CD4-positive, alpha-beta memory T cell (primary cell): ENCODE measurements at places on chromosomes 1 and 21.

GRCh38 chr1:31700468-31701090 lies 3.2 kb downstream of the COL16A1 start:
- H3K27ac ChIP-seq: no peak overlapping the region
- H3K36me3 ChIP-seq: no peaks in the 10 kb centered on the region
- H3K27me3 ChIP-seq: peaks cover 5% of the 10 kb centered on the region

GRCh38 chr1:170460001-170460400 lies 72.0 kb upstream of the GORAB start:
- H3K27me3 ChIP-seq: no peaks in the 10 kb centered on the region
- H3K4me1 ChIP-seq: no peaks in the 10 kb centered on the region
- H3K36me3 ChIP-seq: no peaks in the 10 kb centered on the region
- DNase-seq: no peak
- H3K4me3 ChIP-seq: no peak overlapping the region

DNA sequence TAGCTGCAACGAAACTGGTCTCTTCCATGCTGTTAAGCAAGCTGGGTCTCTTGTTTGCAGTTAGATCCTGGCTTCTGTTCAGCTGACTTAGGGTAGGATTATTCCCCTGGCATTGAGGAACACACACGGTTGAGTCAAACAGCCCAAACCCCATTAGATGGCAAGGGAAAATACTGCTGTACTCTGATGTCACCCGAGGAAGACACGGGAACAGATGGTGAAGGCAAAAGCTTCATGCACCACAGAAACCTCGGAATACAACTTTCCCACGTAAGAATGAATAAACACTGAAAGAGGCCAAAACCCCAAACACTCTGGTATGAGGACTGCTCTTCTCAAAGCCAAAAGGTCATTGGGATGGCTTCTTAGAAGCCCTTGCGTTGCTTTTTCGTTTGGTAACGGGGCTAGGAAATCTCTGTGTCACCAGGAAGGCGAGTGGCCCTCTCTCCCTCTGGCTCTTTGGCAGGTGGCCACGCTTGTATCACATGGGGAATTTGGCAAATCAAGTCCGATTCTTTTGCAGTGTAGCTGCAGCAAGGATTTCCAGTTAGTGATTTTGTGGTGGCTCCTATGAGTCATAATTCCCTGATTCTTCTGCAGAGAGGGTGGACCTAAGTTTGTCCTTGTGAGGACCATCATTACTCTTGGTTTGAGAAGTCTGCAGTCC lies 16.7 kb upstream of the LYST start:
- no peak overlapping the region for H3K4me3 ChIP-seq
- H3K4me1 ChIP-seq: peaks cover 13% of the 10 kb centered on the region
- H3K27ac ChIP-seq: no peak overlapping the region

GRCh38 chr1:16462773-16463330 lies 22.3 kb downstream of the NECAP2 start:
- no peaks in the 10 kb centered on the region for H3K4me1 ChIP-seq
- H3K27me3 ChIP-seq: no peaks in the 10 kb centered on the region
- no peak for DNase-seq
